ENCODE measurements at places on chromosomes 12 and 14.
A peak's percentile ranks its signal among the peaks of the same experiment; 100 is the strongest.

DNA sequence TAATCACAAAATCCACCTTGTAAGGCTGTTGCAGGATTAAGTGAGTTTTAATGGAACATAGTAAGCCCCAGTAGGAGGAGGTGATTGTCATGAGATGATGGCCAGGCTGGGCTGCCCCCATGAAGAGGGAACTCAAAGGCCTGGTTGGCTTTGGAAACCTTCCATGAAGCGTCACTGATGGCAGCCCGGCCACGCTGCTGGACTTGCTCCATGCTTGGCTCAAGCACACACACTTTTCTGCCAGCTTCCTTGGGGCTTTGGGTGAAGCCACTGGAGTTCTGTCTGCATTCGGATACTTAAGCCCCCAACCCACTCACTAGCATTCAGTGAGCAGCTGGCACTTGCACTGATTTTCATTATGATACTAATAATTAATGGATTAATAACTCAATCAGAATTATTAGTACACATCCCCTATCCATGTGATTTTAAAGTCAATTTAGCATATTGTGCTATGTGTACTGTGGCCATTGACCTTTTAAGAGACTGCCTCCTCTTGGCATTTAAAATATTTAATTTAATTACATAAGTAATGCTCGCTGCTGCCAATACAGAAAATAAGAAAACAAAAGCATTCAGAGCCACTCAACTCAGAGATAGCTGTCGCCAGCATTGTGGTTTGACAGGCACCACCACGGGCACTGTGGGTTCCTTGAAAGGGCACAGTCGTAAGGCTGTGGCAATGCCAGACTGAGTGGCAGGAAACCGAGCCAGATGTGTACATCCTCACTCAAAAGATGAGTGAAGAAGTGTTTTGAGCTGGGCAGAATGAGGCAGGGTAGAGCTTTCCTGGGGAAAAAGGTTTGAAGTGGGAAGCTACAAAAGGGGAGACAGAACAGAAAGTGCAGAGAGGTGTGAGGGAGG is 15.9 kb downstream of the KRT85 start:
- peak; percentile 52 for DNase-seq

- no peak for DNase-seq
Measured at GRCh38 chr12:114167431-114167830, 201.3 kb upstream of the RBM19 start.

DNA sequence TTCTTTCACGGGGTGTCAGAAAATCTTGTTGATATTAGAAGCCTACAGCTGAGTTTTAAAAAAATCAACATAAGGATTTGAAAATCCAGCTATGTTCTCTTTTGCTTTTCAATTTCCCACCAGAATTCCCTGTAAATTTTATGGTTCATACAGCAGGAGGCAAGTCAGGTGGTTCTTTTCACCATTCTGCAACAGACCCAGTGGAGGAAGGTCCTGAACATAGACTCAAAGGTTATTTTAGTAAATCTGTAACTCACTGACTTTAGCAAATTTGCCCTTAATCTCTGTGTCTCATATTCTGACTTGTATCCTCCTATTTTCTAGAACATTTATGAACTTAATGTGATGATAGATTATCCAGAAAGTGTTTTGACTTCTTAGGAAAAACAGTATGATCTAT is 235.4 kb upstream of the E2F7 start:
- no peak for DNase-seq

DNA sequence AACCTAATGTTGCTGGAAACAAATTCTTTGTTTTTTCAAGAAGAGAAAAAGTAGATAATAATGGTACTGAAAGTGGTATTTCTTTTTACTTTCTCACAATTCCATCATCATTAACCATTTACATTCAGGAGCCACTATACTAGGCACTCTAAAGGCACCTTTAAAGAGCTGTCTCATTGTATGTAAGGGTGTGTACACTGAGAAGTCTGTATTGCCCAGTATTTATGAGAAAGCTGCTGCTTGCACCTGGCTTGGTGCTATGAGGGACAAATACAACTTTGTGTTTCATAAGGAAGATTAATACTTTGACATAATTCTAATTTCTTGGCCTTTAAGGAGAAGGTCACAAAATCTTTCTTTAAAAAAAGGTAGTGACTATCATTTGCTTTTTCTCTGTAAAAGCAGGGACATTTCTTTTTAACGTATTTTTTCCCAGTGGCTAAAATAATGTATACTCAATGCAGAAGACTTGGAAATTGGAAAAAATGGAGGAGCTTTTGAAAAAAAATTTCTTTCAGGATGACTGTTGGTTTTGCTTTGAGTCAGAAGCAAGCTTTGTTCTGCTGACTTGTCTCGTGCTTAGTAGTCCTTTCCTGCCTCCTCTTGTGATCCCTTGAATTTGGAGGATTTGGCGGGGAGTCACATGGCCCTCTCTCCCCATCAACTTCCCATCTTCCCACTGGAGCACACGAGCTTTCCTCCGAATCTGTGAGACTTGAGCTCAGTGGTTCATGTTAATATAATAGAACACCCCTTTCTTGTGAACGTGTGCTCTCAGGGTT is 50.1 kb downstream of the RASSF3 start:
- no peak for DNase-seq

GRCh38 chr12:117121441-117121840 is 22.2 kb upstream of the TESC start:
- no peak for DNase-seq

DNA sequence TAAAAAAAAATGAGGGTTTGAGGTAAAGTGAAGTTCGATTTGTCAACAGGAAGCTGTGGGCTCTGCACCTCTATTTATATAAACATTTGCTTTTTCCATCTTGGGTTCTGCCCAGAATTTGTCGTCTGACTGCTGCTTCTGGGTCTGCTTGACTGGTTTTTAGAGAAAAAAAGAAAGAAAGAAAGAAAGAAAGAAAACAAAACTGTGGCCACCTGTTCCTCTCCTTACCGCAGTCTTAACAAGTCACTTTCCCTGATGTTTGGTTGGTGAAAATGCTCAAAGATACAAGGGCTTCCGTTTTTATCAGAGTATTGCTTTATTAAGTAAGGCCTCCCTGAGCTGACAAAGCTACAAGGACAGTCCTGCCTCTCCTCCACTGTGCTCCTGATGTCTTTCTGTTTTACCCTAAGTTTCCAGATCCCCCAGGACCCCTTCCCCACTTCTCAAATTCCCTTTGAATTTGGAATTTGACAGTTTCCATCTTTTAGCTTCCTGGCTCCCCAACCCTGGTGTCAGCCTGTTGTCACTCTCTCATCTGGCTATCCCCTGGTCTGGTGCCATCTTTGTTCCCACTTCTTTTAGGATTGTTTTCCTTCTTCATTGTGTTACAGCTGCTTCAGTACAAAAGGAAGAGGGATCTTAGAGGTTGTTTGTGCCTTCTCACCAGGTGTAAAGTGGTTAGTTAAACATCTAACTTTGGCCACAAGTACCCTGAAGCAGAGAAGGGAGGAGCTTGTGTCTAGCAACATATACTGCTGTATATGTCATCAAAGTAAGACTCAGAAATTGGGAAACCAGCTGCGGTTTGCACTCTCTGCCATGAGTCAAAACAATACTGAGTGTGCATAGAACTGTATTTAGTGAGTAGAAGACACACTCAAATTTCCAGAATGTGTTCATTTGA is 18.0 kb downstream of the MFAP5 start:
- DNase-seq: no peak

DNA sequence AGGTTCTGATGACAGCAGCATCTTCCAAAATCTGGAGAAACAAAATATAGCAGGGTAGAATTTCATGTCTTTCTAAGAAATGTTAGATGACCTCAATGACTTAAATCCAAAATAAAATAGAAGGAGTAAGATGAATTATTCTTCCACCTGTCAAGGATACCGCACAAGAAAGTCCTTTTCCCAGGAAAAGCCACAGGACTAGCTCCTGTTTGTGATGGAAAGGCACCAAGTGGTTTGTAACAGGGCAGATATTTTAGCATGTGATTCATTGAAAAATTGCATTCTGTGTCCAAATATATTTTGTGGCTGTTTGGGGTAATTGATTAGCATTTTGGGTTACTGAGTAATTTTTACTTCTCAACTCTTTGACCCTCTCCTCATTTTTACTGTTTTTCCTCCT is 2.7 kb downstream of the CD163L1 start:
- no peak for DNase-seq

- no peak for DNase-seq
Measured at GRCh38 chr14:68182492-68182891, 362.9 kb downstream of the RAD51B start.

DNA sequence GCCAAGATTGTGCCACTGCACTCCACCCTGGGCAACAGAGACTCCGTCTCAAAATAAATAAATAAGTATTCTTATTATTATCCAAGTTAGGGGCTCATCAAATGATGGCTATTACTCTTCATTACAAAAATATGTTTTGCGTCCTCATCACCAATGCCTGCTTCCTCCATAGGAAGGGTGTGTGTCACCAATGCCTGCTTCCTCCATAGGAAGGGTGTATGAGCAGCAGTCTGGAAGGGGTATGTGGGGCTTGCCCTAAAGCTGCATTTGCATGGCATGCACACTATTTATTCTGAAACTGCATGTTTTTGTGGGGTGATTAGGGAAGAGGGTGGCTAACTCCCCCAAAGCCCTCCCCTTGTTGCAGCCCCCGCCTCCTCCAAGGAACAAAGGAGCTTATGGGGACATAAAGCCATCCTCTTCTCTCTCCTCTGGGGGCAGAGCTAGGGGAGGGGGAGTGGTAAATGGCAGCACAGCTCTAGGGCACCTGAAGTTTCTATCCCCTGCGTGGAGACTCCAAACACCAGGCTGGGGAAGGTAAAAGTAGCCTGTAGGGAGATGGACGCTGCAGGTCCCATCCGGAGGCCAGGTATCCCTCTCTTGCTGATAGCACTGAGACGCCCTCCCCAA is 1.3 kb downstream of the CAMKK2 start:
- no peak for DNase-seq
